Stimulated activated CD4-positive, alpha-beta T cell treated with anti-CD3 and anti-CD28 coated beads, TNF-alpha, amount 100 ng/mL, for 24 hours (primary cell): ENCODE measurements at places on chromosomes 12 and 14.

DNA sequence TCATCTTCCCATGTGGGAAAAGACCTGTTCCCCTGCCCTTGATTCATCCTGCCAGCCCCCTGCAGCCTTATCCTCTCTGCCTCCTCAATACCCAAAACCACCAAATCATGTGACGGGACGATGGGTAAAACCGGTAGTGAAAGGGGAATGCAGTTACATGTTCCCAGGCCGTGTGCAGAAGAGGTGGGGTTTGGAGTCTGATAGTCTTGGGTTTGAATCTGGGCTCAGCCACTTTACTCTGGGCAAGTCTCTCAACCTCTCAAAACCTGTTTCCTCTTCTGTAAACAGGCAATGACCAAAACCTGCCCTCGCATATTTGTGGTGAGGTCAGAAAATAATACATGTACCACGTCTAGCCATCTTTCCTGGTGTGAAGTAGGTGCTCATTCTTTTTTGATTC, 123.0 kb downstream of the PLXNC1 start:
- DNase-seq = no peak

GRCh38 chr12:41507286-41507685, 319.2 kb downstream of the PDZRN4 start:
- DNase-seq = no peak

DNA sequence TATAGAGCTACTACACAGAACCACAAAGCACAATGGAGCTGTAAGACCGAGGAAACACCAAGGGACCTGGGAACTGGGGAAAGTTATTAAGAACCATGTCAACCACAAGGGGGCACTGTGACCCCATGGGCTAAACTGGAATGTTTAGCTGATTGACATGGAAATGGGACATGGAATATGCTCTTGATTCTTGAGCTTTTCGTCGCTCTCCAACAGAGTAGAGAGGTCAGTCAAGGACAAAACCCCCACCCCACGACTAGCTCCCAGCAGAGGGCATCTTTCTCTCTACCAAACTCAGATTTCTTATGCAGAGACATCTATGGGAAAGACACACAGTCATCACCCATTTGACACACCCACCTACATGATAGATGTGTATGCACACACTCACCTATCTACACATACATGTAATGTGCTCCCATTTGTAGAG, 10.1 kb downstream of the NDRG2 start:
- DNase-seq = peak; percentile 80

- no peak for DNase-seq
Observed at GRCh38 chr12:124397807-124398577, 103.1 kb downstream of the RFLNA start.

DNA sequence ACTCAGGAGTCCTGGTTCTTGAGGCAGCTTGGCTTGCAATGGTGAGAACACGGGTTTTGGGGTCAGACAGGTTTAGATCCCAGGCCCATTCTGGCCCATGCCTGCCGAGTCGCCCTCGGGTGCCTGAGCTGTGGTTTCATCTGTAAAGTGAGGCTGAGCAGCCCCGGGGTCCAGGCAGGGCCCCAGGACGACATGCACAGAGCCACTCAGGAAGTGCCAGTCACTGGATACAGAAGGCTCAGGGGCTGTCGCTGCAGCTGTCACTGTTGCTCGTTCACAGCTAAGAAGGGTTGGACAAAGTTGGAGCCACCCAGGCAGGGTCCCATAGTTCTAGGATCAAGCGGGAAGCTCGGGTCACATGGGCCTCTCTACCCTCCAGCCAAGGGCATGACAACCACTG, 403.1 kb downstream of the BCL11B start:
- DNase-seq = no peak

DNA sequence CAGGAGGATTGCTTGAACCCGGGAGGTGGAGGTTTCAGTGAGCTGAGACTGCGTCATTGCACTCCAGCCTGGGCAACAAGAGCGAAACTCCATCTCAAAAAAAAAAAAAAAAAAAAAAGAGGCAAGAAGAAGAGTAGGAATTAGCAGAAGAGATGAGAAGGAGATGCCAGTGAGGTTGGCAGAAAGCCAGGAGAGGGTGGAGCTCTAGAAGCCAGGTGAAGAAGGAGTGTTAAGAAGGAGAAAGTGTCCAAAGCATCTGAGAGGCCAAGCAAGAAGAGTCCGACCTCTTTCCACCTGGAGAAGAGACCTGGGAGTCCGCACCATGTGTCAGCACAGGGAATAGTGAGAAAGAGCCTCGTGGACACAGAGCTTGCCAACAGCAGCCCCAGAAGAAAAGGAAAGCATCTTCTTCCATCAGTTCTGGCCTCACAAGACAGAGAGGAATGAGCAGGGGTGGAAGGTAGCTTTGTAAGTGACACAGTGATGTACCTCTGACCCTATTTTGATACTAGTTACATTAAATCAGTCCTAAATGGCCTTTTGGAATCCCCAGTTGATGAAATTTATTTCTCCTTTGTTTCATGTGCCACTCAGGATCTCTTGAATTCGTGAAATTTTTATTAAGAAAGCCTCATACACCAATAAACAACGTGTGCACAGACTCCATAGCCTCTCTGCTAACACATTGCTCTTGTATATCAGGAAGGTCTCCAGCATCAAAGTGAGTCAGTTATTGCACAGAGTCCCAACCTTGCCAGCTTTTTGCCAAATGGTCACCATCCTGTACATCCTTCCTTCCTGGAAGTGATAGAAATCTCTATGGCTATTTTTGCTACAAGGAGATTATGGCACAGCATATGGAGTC, 70.6 kb downstream of the SAMD4A start:
- no peak for DNase-seq
